ENCODE measurements at places on chromosomes 6 and 20. TPM values are rescaled to one million over a fixed set of nuclear protein-coding genes. Genes with fewer than 3 reads are reported as not detected.

CLPSL2 gene
- not detected for total RNA-seq

MARCKS gene
- total RNA-seq, result not detected

GPX5 gene
- not detected for total RNA-seq

DSE gene
- 30.2 TPM for total RNA-seq

DACT2 gene
- total RNA-seq, result not detected

ARMC12 gene
- total RNA-seq, result not detected

GRM1 gene
- total RNA-seq, result not detected

CDYL gene
- total RNA-seq, result 22.6 TPM

TMEM200A gene
- total RNA-seq, result not detected

RBBP8NL gene
- total RNA-seq, result not detected

WFDC2 gene
- total RNA-seq, result not detected

MLIP gene
- not detected for total RNA-seq

ADGRF5 gene
- not detected for total RNA-seq

PNPLA1 gene
- not detected for total RNA-seq

BPI gene
- total RNA-seq, result not detected

IRF4 gene
- total RNA-seq, result not detected

KAT14 gene
- 15.4 TPM for total RNA-seq

OVOL2 gene
- not detected for total RNA-seq

SAMD5 gene
- under 0.01 TPM for total RNA-seq

SLC22A1 gene
- not detected for total RNA-seq

MRS2 gene
- total RNA-seq, result 23.0 TPM

APCDD1L gene
- total RNA-seq, result not detected

KCNK5 gene
- not detected for total RNA-seq

C20orf202 gene
- total RNA-seq, result not detected

NCOA7 gene
- total RNA-seq, result 1.9 TPM

HLA-F gene
- not detected for total RNA-seq

SYNDIG1 gene
- not detected for total RNA-seq

TXLNB gene
- not detected for total RNA-seq

C2 gene
- 3.7 TPM for total RNA-seq

C6orf141 gene
- total RNA-seq, result 0.17 TPM

TMEM244 gene
- total RNA-seq, result not detected

PRDM1 gene
- total RNA-seq, result not detected

HDGFL1 gene
- not detected for total RNA-seq

GNAS gene
- total RNA-seq, result 603 TPM

VIP gene
- not detected for total RNA-seq

CST5 gene
- total RNA-seq, result not detected

SPAG4 gene
- total RNA-seq, result 12.7 TPM

SGK1 gene
- total RNA-seq, result 4.8 TPM

RIPOR3 gene
- 6.9 TPM for total RNA-seq

B4GALT5 gene
- total RNA-seq, result 25.5 TPM

PNLDC1 gene
- total RNA-seq, result not detected

DEFB124 gene
- total RNA-seq, result not detected

TRPC4AP gene
- total RNA-seq, result 90.3 TPM

PPP1R14C gene
- not detected for total RNA-seq

TP53TG5 gene
- not detected for total RNA-seq

GPSM3 gene
- 3.4 TPM for total RNA-seq

RIPOR2 gene
- not detected for total RNA-seq

ASIP gene
- not detected for total RNA-seq

HRH3 gene
- not detected for total RNA-seq

BPIFB2 gene
- total RNA-seq, result not detected

ZBP1 gene
- total RNA-seq, result not detected

PAK5 gene
- not detected for total RNA-seq

SRSF12 gene
- total RNA-seq, result 4.6 TPM

CTAGE9 gene
- total RNA-seq, result not detected

Measured in G401 (cell line).